Spinal cord (tissue), 10 donors: ENCODE measurements at places on chromosomes 1 and 21. TPM values are rescaled to one million over a fixed set of nuclear protein-coding genes. Genes with fewer than 3 reads are reported as not detected.

The CFHR4 gene
- 0.10 TPM for total RNA-seq

The KRTAP19-1 gene
- total RNA-seq: not detected

The LRRC38 gene
- total RNA-seq: 1.7 TPM

The MPZ gene
- 1,019 TPM for total RNA-seq

The TUT4 gene
- 92.5 TPM for total RNA-seq

The LGR6 gene
- 1.8 TPM for total RNA-seq

- no peak overlapping the region for H3K27ac ChIP-seq
- H3K4me3 ChIP-seq: no peak overlapping the region
- DNase-seq: no peak
- peaks cover 6% of the 10 kb centered on the region for H3K36me3 ChIP-seq
Measured at GRCh38 chr1:99858286-99858685, 8.1 kb downstream of the AGL start.

GRCh38 chr1:224124220-224124619 lies 10.3 kb downstream of the FBXO28 start:
- H3K36me3 ChIP-seq: peaks cover 7% of the 10 kb centered on the region
- H3K27me3 ChIP-seq: no peaks in the 10 kb centered on the region
- no peak for DNase-seq
- H3K4me1 ChIP-seq: no peaks in the 10 kb centered on the region
- H3K27ac ChIP-seq: no peak overlapping the region

GRCh38 chr1:213622365-213623063 lies 365.3 kb upstream of the PROX1 start:
- no peak for DNase-seq
- H3K27me3 ChIP-seq: no peaks in the 10 kb centered on the region
- H3K4me3 ChIP-seq: no peak overlapping the region

GRCh38 chr1:56330391-56331026 lies 248.9 kb downstream of the PLPP3 start:
- no peaks in the 10 kb centered on the region for H3K36me3 ChIP-seq
- H3K27ac ChIP-seq: no peak overlapping the region
- no peak overlapping the region for H3K4me3 ChIP-seq
- no peak for DNase-seq

DNA sequence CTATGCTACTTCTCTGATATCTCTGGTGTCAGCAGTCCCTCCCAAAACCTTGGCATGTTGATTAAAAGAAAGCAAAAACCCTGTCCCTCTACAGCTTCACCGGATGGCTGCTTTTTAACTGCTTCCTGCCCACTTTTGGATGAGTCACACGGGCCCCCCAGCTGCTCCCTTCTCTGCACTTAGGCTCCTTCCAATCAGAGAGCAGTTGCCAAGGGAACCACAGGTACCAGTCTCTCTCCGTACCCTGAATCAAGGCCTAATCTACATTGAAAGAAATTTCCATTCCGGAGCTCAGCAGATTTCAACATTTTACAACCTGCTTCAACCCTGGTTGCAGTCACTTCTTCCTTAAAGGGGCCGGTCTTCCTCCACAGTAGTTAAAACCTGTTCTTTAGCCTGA lies 70.6 kb upstream of the GJB5 start:
- H3K36me3 ChIP-seq: no peaks in the 10 kb centered on the region
- no peaks in the 10 kb centered on the region for H3K27me3 ChIP-seq
- H3K27ac ChIP-seq: no peak overlapping the region
- peaks cover 6% of the 10 kb centered on the region for H3K4me1 ChIP-seq
- peak; percentile 55 for DNase-seq

DNA sequence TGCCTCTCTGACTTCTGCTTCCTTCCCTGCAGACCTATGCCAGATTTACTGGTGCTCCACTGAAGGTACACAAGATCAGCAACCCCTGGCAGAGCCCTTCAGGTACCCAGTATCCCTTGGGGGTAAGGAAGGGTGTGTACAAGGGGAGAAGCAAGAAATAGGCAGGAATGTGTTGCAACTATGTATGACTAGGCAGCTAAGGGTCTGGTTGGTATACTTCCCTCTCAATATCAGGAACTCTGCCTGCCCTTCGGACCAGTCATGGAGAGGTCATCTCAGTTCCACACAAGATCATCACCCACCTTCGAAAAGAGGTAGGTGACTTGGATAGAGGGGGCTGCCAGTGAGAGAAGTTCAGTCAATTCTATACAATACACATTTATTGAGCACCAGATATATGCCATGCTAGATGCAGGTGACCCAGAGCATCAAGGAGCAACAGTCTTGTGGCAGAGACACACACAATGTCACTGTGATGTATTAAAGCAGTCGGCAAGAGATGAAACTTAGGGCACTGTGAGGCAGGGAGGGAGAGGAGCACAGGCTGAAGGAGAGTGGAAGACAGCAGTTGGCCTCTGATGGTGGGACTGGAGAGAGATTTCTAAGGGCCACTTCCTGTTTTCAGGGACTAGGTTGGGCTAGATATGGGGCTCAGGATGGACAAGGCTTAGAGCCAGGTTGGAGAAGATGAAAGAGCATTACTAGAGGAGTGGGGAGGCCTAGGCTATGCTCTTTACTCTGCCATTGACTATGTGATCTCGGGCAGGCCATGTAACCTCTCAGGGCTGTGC lies 2.0 kb downstream of the MTX1 start:
- H3K4me3 ChIP-seq: no peak overlapping the region
- peaks cover 14% of the 10 kb centered on the region for H3K36me3 ChIP-seq
- H3K27me3 ChIP-seq: no peaks in the 10 kb centered on the region
- H3K4me1 ChIP-seq: peaks cover 34% of the 10 kb centered on the region
- DNase-seq: no peak
- H3K27ac ChIP-seq: no peak overlapping the region

- no peak for DNase-seq
- H3K27ac ChIP-seq: no peak overlapping the region
- peaks cover 46% of the 10 kb centered on the region for H3K36me3 ChIP-seq
- no peaks in the 10 kb centered on the region for H3K27me3 ChIP-seq
- H3K4me3 ChIP-seq: no peak overlapping the region
- H3K4me1 ChIP-seq: no peaks in the 10 kb centered on the region
Measured at GRCh38 chr1:12275370-12275769, 45.5 kb downstream of the VPS13D start.

DNA sequence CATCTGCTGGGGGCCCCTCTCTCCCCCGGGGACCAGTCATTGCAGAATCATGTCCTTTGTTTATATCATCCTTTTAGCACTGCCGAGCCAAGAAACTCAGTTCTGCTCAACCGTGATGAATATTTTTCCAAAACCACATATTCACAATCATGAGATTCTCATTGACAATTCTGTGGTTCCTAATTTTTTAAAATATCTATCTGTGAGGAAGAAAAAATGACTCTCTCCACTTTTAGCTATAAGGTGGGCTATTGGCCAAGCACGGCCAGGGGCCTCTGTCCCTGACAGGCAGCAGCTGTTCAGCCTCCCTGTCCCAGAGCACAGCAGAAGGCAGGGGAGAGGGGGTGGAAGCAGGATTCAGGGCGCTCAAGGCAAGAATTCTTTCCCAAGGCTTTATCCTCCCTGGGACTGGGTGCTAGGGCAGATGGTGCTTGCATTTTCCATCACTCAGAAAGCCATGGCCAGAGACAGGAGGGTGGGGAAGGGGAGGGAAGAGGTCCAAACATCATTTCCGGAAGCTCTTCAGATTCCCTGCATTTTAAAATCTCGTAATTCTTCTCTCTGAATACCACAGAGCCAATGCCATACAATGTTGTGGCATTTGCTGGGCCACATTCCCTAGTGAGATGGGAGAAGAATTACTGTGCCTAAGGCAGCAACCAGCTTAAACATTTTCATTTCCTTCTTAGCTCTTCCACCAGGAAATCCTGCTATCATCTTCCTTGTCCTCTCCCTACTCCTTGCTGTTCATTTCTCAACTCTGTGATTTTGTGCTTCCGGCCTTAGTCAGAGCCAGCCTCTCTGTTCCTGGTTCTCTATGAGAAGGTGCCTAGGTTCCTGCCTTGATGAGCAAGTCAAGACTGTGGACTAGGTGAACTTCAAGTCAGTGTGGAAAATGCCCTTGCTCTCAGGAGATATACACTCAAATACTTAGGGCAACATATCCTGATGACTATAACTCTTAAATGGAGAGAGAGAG lies 60.3 kb downstream of the KCNJ6 start:
- no peak overlapping the region for H3K4me3 ChIP-seq
- H3K36me3 ChIP-seq: no peaks in the 10 kb centered on the region
- H3K27me3 ChIP-seq: no peaks in the 10 kb centered on the region
- H3K4me1 ChIP-seq: peaks cover 5% of the 10 kb centered on the region
- H3K27ac ChIP-seq: peak overlapping the region; percentile 21
- DNase-seq: peak; percentile 35

DNA sequence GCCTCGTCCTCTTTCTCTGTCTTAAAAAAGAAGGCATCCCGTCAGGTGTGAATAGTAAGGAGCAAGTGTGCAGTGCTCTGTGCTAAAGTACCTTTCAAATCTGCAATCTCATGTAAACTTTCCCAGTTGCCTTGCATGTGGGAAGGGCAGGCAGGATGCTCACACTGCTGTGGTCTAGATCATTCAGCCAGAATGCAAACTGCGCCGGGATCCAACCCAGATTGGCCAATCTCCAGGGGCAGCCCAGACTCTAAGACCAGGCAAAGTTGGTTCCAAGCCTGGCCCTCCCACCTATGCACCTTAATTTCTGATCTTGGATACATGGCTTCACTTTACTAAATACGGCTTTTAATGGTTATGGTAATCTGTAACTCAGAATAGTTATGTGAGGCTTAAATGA lies 3.2 kb upstream of the MAP1LC3C start:
- DNase-seq: no peak
- no peak overlapping the region for H3K27ac ChIP-seq
- no peaks in the 10 kb centered on the region for H3K36me3 ChIP-seq
- no peaks in the 10 kb centered on the region for H3K27me3 ChIP-seq

- no peak overlapping the region for H3K27ac ChIP-seq
- no peak overlapping the region for H3K4me3 ChIP-seq
- no peaks in the 10 kb centered on the region for H3K4me1 ChIP-seq
Measured at GRCh38 chr1:98981917-98982513, 22.6 kb downstream of the PLPPR5 start.

- no peaks in the 10 kb centered on the region for H3K27me3 ChIP-seq
- H3K27ac ChIP-seq: no peak overlapping the region
- DNase-seq: no peak
- no peak overlapping the region for H3K4me3 ChIP-seq
Measured at GRCh38 chr1:187408212-187409004, 579.7 kb downstream of the PLA2G4A start.

DNA sequence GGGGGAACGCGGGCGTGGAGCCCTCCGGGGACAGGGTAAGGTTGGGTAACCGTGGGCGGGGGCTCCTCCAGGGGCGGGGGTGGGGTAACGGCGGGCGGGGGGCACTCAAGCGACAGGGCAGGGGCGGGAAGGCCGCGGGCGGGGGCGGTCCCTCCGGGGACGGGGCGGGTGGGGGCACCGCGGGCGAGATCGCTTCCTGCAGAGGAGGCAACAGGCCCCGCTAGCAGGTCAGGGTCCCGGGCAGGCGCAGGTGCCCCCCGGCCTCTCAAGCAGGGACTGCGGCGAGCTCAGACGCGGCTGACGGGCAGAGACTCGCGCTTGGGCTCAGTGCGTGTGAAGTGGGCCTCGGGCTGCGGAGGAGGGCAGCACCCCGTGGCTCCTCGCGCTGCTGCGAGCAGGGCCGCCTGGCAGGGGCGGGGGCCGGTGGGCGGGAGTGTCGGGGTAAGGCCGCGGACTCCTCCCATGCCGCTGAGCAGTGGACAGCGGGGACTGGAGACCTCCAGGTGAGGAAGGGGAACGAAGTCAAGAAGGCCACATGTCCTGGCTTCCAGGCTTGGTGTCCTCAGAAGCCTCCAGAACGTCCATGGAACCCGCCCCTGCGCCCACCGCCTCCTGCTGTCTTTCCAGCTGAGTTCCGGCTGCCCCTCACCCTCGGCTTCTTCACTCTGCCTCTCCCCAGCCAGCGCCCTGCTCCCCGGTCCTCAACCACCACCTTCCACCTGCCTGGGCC lies 627 bp upstream of the GNB1 start:
- peaks cover 17% of the 10 kb centered on the region for H3K36me3 ChIP-seq
- H3K27me3 ChIP-seq: no peaks in the 10 kb centered on the region
- DNase-seq: peak; percentile 65
- peak overlapping the region; percentile 64 for H3K27ac ChIP-seq
- H3K4me1 ChIP-seq: peaks cover 58% of the 10 kb centered on the region
- H3K4me3 ChIP-seq: peak overlapping the region; percentile 57

DNA sequence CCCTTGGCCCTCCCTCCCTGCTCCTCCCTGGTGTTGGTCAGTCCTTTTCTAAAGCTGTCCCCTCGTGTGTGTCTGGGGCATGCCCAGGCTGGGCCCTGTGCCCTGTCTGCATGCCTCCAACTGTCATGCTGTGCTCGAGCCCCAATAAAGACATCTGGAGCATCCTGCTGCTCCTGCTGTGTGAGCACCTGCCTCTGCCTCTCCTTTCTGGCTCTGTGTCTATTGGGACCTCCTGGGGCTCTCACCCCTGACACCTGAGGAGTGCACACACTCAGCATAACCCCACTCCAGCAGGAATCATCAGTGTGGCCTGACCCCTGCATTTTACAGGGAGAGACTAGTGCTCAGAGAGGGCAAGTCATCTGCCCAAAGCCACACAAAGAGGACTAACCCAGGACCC lies 23.7 kb downstream of the KCNC4 start:
- peaks cover 47% of the 10 kb centered on the region for H3K36me3 ChIP-seq
- no peak overlapping the region for H3K27ac ChIP-seq
- DNase-seq: no peak
- H3K27me3 ChIP-seq: no peaks in the 10 kb centered on the region

DNA sequence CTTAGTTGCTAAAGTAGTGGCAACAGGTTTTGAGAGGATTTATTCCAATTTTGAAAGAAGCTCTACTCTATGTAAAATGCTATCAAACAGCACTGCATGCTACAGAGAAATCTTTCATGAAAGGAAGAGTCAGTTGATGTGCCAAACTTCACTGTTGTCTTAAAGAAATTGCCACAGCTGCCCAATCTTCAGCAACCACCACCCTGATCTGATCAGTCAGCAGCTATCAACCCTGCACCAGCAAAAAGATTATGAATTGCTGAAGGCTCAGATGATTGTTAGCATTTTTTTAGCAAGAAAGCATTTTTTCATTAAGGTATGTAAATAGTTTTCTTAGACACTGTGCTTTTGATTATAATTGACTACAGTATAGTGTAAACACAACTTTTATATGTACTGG lies 49.6 kb downstream of the SLC9C2 start:
- H3K4me3 ChIP-seq: no peak overlapping the region
- no peaks in the 10 kb centered on the region for H3K4me1 ChIP-seq
- H3K27me3 ChIP-seq: no peaks in the 10 kb centered on the region
- no peaks in the 10 kb centered on the region for H3K36me3 ChIP-seq
- no peak overlapping the region for H3K27ac ChIP-seq
- DNase-seq: no peak

GRCh38 chr1:55860326-55860725 lies 645.2 kb upstream of the USP24 start:
- no peaks in the 10 kb centered on the region for H3K36me3 ChIP-seq
- H3K27me3 ChIP-seq: no peaks in the 10 kb centered on the region
- no peak overlapping the region for H3K27ac ChIP-seq
- no peaks in the 10 kb centered on the region for H3K4me1 ChIP-seq
- no peak overlapping the region for H3K4me3 ChIP-seq
